ENCODE measurements at places on chromosomes 16 and 17.

- peak; percentile 98 for DNase-seq
Measured at GRCh38 chr16:31876951-31877828, 3.6 kb downstream of the ZNF267 start.

- DNase-seq = no peak
Measured at GRCh38 chr17:80485846-80486245, 9.4 kb upstream of the NPTX1 start.

DNA sequence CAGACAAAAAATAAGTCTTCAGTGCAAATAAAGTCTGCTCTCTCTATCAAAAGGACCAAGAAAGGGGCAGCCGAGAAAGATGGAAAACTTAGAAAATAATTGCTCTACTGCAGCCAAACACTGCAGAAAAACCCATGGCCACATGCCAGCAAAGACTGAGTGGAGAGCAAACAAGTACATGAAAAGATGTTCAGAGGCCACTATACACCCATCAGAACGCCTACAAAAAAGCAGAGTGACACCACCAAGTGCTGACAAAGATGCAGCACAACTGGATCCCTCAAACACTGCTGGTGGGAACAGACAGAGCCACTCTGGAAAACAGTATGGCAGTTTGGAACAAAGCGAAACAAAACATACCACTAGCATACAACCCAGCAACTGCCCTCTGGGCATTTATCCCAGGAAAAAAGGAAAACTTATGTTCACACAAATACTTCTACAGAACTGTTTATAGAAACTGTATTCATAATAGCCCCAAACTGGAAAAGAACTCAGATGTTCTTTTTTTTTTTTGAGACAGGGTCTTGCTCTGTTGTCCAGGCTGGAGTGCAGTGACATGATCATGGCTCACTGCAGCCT, 36.7 kb downstream of the KIAA0753 start:
- DNase-seq = no peak

DNA sequence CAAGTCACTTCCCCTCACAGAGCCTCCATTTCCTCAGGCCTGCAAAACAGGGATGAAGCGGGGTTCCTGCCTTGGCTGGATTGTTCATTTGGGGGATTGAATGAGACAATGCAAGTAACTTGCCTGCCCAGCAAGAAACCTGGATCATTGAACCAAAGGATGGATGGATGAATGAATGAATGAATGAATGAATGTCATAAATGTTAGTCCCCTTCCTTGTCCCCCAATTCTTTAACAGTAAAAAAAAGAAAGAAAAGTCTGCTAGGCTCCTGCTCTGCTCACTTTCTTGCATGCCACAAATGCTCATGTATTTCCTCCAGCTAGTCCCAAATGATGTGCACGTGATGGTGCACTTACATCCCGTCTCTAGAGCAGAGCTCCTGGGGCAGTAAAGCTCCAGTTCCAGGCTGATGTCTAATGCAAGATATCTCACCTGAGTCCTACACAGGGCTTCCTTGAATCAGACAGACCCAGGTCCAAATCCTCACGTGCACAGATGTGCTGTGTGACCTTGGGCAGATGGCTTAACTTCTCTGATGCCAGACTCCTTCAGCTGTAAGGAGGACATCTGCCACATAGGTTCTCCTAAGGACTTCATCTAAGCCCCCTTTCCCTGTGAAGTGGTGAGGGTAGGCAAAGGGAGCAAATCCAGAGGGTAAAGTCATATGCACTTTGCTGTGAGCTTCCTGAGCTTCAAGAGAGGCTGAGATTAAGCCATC, 45.5 kb downstream of the C16orf82 start:
- DNase-seq = no peak

GRCh38 chr17:78107976-78108725, 20.4 kb downstream of the TMC6 start:
- DNase-seq = no peak

DNA sequence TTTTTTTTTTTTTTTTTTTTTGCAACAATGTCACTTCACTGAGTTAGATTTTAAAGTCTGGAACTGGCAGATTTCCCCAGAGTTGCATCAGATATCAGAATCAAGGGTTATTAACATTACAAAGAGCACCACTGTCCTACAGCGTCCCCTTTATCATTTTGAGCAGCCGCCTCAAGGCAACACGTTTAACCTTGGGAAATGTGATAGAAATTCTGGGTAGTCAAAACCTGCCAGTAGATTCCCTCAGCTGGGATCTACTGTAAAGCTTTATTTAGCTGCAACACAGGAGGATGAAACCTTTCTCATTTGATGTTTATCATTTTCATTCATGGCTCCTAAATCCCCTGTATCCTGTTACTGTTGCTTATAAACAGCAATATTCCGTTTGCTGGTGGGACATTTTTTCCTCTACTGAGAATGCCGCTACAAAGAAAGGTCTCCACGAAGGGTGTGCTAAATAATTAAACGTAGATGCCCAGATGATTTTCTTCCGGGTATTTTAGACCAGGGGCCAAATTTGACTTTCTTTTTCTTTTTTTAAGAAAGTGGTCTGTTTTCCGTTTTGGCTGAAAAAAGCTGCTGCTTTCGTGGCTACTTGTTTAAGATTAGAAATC, 436.1 kb upstream of the GOT2 start:
- no peak for DNase-seq

GRCh38 chr16:9033125-9033830, 58.2 kb upstream of the HAPSTR1 start:
- DNase-seq = peak; percentile 37

GRCh38 chr17:72672729-72673128, 419.8 kb downstream of the SLC39A11 start:
- no peak for DNase-seq

DNA sequence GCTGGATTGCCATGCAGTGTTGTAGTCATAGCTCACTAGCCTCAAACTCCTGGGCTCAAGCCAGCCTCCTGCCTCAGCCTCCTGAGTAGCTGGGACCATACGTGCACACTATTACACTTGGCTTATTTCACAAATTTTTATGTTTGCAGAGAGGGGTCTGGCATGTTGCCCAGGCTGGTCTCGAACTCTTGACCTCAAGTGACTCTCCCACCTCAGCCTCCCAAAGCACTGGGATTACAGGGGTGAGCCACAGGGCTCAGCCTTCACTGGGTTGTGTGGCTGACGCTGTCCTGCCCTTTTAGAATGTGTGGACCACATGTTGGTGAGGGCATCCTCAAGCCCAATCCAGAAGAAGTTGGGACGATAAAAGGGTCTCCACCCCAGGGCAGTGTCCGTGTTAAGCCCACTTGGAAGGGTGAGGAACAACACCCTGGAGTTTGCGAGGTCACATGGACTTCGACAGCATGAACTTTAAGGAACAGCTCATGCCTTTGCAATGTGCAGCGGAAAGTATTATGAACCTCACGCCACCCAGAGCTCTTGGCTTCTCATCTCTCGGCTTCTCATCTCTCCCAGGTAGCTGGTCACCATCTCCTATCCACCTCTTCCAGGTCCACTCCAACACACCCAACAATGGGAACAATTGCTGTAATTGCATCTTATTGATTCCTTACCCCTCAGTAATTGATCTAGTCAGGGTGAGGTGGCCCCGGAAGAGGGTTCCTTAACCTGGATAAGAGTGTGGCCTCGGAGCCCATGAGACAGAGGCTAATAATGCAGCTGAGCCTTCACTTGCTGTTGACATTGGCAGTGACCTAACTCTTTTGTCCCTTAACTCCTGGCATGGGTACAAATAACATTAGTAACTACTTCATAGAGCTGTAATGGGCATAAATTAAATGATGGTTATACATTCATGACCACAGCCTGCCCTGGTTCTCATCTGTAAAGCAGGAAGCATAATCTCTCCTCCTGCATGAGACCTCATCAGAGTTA, 6.7 kb downstream of the FOXL1 start:
- DNase-seq = no peak

GRCh38 chr17:19718041-19718612, 1.7 kb upstream of the SLC47A2 start:
- DNase-seq = no peak

DNA sequence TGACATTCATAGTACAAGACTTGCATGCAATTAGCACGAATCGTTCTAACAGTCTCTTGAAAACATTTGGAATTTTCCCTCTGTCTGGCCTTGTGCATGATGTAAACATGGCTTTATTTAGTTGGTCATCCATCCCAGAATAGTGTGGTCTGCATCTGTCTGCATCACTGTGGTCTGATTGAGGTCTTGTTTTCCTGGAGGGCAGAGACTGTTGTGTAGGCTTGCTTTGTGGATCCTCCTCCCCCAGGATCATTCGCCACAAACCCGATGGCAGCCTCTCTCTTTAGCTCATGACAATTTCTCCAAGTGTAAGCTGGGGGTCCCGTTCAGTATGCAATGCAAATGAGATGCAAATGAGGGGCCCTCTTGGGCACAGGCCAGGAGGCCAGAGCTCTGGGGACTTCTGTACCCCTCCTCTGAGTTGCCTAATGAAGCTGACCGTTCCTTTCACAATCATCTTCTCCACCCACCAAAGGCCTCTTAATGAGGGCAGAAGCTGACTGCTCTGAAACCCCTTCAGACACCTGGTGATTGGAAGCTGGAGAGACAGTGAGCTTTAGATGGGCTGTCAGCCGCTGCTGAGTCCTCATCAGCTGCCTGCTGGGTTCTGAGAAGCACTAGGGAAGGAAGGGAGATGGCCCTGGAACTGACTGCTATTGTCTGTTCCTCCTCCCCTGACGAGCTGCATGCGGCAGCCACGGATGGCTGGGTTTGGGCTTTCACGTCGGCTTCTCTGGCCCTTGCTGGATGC, 201.2 kb upstream of the CACNG3 start:
- no peak for DNase-seq

- no peak for DNase-seq
Measured at GRCh38 chr16:75317532-75317931, 66.1 kb upstream of the BCAR1 start.

GRCh38 chr17:36855459-36855858, 81.8 kb upstream of the LHX1 start:
- DNase-seq = no peak

GRCh38 chr17:8073627-8074484, 13.7 kb downstream of the ALOX12B start:
- DNase-seq = peak; percentile 62

DNA sequence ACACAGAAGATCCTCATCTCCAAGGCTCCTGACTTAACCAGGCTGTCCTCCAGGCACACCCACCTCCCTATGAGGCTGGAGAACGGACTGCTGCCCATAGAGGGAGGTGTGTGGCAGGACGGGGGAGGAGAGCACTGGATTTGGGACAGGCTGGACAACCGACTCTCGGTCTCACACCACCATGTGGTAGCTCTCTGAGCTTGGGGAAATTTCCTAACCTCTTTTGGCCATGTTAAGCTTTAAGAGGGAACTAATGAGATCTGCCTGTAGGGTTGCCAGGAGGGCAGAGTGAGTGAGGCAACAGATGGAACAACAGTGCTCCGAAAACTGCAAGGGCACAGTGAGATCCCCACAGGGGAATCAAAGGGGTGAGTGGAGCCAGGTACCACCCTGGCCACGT, 32.7 kb downstream of the RHBDL3 start:
- no peak for DNase-seq

DNA sequence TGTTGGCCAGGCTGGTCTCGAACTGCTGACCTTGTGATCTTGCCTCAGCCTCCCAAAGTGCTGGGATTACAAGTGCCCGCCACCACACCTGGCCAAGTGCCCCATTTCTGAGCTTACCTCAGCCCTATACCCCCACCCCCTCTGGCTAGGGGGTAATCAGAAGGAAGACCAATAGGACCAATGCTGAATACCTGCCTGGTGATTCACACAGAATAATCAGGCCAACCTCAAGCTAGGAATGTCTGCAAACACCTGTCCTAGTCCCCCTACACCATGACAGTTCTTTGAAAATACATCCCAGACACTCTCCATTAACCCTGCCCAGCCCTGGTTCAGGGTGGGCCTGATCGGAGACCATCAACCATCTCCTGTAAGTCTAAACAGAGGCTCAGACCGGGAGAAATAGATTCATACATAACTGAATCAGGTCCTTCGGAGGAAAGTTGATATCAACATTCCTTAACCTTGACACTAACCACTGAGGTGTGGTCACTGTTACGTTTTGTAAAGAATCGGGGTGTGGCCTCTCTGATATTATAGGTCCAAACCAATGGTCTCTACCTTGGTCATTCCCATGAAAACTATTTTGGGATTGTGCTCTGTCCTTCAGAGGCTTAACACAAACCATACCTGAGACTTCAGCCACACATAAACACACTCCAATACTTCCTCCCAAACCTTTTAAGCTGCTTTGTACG, 130.8 kb downstream of the GAS7 start:
- DNase-seq = no peak

GRCh38 chr17:1800240-1800639, 29.5 kb downstream of the SMYD4 start:
- no peak for DNase-seq

DNA sequence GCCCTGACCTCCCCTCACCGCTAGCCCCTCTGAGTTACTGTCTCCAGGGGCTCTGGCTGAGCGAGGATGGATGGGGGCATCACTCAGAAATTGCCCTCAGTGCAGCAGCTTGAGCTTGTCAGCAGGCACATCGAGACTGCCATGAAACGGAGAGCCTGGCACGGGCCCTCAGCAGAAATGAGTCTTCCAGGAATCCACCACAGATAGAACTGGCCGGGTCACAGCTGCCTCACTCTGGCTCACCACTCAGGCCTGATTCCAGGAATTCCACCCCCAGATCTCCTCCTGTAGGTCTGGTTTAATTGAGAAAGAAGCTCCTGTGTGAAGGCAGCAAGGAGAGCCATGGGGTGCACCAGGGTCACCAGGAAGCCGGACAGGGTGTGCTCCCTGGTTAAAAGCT, 85.5 kb downstream of the GSG1L start:
- no peak for DNase-seq

- no peak for DNase-seq
Measured at GRCh38 chr16:48340054-48340453, 45.2 kb downstream of the SIAH1 start.

GRCh38 chr16:23855010-23855409, 19.2 kb downstream of the PRKCB start:
- no peak for DNase-seq

DNA sequence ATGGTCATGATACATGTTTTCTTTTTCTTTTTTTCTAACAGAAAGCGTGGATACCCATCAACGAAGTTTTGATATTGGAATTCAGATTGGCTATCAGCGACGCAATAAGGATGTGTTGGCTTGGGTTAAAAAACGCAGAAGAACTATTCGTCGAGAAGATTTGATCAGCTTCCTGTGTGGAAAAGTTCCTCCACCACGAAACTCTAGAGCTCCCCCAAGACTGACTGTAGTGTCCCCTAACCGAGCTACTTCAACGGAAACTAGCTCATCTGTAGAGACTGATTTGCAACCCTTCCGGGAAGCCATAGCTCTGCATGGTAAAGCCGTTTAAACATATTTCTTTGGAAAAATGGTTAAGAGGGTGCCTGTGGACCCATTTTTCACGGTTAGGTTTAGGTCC, 11.5 kb downstream of the HAPSTR1 start:
- DNase-seq = no peak

Measured in mammary epithelial cell (primary cell).